Thyroid gland (tissue), 4 donors: ENCODE measurements at places on chromosomes 12 and 14.
A peak's percentile ranks its signal among the peaks of the same experiment; 100 is the strongest.

DNA sequence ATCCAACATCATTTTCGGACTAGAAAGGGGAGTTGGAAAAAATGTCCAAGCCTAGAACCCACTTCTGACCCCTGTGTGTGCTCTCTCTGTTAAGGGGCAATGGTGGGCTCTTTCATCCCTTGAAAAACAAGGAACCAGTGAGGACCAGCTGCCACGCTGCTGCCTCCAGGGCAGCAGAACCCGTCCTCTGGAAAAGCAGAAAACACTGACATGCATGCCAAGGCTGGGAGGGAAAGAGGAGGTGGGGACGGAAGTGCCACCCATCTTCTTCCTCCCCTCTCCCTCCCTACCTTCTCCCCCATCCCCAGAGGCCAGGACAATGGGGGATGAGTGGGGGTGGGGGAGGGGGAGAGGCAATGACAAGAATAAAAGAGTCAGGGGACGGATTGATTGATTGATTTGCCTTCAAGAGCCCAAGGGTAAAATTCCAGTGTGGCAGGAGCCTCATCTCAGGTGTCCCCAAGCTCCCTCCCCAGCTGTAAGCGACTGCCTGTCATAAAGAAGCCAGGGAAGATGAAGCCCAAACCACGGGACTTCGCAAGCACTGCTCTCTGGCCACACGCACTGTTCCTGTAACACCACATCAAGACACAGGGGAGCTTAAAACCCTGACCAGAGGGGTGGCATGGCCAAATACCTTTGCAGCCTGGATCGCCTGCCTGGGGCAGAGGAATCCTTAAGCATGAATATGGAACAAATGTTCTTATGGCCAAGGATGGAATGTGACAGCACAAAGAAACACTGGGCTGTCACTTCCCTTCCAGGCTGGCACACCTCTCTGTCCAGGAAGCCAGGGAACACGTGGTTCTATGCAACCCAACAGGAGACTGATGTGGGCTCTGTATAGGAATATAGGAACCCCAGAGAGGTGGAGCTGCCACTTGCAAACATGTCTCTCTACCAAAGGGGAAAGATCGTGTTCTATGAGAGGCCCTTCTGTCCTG, 38.9 kb upstream of the BDKRB2 start:
- no peak for DNase-seq

GRCh38 chr14:105711044-105711620, 184.7 kb downstream of the TMEM121 start:
- no peak for DNase-seq

DNA sequence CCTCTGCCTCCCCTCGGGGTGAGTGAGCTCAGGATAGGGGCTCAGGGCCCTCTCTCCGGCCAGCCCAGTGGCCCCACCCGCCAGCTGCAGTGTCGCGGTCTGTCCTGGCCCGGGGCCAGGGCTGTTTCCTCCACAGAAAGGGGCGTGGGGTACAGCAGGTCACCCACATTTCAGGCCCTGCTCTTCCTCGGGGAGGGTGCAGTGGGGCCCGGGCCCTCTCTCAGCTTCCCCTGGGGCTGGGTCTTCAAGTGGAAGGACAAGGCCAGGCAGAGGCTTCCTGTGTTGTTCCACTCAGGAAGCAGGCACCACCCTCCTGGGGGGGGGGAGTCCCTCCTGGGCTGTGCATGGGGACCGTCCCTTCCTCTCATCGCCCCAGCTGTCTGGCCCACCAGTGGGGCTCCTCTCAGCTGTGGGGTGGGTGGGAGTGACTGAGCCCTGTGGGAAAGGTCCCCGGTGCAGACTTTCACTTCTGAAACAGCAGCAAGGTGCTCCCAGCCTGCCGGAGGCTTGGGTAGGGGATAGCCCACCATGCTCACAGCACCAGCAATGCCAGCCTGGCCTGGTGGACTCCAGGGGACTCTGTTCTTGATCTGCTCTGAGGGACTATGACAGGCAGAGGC, 3.7 kb downstream of the GPR132 start:
- peak; percentile 34 for DNase-seq

DNA sequence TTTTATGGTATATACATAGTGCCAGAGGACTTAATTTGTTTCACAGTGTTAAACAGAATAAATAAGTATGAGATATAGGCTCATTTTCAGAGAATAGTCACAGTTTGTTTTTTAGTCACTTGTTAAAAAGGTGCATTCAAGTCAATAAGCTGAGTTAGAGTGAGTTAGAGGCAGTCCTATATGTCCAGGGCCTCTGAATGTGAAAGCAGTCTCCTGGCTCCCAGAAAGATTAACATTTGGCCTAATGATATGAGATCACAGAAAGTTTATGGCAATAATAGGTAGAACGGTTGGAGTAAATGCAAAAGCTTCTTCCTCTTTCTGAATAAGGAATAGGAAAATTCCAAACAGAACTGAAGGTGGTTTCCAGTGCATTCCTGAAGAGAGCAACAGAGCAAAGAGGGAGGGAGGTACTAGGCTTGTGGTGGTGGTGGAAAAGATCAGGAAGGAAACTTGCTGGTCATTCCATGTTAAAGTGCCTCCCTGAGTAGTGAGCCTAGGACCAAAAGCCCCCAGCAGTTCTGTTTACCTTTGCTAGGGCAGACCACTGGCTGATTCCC, 54.4 kb downstream of the SLC38A4 start:
- DNase-seq, result no peak

- peak; percentile 33 for DNase-seq
Observed at GRCh38 chr14:90483571-90483974, 86.7 kb downstream of the CALM1 start.

DNA sequence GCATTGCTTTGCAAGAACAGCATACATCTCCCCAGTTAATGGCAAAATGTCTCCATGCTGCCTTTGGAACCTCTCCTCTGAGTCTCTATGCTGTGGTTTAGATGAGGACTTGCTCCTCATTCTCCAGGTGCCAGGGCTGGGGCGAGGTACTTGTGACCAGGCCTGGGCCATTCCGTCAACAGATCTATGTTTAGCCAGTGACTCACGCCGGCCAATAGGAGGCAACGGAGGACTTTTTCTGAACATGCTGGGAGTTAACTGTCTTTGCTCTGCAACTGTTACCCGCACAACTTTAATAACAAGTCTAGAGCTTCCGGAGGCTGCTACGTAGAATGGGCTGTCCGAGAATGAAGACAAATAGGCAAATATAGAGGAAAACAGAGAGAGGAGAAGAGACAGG, 214.2 kb downstream of the GLT1D1 start:
- no peak for DNase-seq

GRCh38 chr12:13283867-13284266, 87.3 kb downstream of the EMP1 start:
- no peak for DNase-seq

DNA sequence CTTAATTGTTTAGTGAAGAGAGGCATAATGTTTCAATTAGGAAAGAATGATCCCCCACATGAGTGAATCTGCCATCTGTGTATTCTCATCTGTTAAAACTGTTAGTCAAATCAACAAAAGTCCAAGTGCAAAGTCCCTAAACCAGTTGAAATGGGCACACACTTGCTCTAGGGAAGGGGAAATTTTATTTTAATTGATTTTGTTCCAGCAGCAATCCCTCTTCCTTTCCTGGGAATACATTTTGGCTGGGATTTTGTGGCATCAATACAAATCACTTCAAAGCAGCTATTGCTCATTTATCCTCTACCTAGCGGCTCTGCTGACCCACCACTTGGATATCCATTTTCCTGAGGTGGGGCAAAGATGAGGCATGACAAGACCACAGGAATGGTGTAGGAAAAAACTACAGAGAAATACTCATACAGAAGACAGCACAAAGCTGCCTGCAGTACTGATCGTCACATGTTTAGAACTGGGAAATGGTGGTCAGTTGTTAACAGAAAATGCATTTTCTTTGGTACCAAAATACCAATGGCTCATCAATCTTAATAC, 9.8 kb upstream of the SSTR1 start:
- DNase-seq, result no peak
